ENCODE measurements at places on chromosomes 5 and 9. TPM values are rescaled to one million over a fixed set of nuclear protein-coding genes. Genes with fewer than 3 reads are reported as not detected.

GEMIN5 gene
- 27.5 TPM for total RNA-seq

DNA sequence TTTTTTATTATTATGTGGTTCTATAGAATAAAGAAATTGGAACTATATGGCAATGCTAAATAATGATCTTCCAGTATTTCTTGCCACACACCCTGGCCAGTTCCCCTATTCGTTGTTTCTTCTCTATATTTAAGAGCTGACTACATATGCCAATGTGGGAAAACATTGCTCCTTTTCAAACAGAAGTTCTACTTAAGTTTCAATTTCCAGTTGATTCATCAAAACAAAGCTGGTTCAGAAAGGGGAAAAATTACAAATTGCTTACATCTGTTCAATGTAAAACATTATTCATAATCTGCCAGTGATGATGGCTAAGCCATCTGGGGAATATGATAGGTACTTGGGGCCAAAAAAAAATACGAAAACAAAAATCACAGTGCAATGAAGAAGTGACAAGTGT, 76.9 kb downstream of the ST8SIA4 start:
- no peak for DNase-seq

DNA sequence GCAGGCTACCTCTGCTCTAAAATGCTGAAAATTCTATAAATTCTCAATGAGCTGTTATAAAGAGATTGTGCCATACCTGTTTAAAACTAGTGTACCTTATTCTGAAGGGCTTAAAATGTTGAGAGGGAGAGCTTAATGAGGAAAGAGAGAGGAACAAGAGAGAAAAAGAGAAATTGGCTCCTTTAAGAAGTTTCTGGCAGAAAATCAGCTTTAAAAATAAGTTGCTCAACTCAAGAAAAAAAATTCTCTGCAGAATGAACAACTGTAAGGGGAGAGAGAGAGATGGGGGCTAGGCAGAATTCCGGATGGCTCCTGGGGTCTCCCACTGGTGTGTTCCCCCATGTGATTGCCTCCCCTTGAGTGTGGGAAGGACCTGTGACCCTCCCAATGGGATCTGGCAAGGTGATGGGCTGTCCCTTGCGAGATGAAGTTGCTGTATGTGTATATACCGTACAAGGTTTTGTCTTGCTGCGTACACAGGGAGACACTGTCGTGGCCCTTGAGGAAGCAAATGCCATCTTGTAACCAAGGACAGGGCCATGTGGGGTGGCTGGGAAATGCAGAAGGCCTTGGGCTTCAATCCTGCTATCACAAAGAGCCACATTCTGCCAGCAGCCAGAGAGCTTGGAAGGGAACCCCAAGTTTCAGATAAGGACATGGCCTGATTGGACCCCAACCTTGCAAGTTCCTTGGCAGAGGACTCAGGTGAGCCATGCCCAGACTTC, 64.3 kb upstream of the S1PR3 start:
- no peak for DNase-seq

GRM6 gene
- not detected for total RNA-seq

DNA sequence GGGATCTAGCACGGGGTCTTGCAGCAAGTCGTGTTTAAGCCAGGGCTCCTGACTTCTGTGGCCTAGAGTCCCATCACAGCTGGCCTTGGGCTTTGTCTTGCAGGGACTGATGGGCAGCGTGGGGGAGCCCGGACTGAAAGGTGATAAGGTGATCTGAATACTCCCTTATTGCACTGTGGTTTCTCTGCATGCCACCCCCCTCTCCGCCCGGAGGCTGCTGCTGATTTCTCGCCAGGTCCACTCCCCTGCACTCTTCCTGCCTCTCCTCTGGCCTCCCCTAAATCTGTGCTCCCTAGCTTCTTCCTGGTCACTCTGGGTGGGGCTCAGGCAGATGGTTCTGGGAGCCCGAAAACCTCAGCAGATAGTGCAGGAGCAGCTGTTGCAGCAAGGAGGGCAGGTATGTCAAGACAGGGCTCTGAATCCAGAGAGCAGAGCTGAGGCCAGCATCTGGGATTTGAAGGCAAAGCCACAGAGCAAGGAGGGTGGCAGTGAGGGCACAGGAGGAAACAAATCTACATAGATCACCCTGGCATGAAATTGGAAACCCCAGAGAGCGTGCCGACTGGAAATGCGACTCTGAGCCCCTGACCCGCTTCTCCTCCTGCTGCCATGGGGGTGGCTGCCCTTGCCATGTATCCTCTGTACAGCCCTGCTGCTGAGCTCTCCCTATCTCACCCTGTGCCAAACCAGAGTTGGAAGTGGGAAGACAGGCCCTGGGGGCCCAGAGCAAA, 76.5 kb downstream of the COL27A1 start:
- no peak for DNase-seq

N4BP3 gene
- under 0.01 TPM for total RNA-seq

GRCh38 chr5:97918620-97919019, 735.6 kb upstream of the RIOK2 start:
- DNase-seq: no peak

SLC22A4 gene
- total RNA-seq: 2.8 TPM

OMD gene
- total RNA-seq: not detected

DNA sequence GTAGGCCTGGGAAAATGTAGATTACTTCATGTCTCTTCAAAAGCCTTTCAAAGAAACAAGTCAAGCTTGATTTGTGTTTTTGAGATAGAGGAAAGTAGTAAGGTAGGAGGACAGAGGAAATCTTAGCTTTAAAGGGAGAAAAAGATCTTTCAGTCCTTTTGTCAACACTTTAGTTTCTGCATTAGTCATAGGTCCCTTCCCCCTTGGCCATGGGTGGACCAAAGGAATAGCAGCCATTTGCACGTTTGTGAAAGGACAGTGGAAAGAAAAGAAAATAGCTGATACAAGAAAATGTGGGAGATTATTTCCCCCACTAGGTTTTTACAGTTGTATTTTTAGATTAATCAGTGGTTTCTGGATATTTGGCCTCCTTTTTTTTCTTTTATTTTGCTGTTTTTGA, 121.9 kb upstream of the GRHPR start:
- DNase-seq: peak; percentile 49

GRCh38 chr5:132762246-132763000, 14.6 kb downstream of the SEPTIN8 start:
- DNase-seq: no peak

DNA sequence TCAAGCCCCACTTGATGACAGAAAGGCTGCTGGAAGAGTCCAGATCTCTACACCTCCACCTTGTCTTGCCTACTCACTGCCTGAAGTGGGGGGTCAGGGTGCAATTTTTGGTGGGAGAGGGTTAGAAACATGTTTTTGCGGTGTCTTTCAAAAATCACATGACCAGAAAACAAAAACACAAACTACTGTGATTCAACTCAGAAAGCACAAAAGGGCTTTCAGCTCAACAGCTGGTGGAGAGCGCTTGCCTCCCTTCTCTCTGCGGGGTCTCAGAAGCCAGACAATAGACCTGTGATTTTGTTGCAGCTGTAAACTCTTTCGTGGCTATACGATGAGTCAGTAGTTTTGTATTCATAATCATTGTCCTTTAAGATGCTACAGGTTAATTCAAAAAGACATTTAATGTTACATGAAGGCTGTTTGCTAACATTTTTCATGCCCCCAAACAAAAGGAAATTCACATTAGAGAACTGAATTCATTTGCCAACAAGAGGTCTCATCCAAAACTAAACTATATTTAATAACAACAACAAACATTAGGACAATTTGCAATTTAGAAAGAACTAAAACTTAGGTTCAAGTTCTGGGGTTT, 172.6 kb upstream of the RAI14 start:
- DNase-seq: no peak

DNA sequence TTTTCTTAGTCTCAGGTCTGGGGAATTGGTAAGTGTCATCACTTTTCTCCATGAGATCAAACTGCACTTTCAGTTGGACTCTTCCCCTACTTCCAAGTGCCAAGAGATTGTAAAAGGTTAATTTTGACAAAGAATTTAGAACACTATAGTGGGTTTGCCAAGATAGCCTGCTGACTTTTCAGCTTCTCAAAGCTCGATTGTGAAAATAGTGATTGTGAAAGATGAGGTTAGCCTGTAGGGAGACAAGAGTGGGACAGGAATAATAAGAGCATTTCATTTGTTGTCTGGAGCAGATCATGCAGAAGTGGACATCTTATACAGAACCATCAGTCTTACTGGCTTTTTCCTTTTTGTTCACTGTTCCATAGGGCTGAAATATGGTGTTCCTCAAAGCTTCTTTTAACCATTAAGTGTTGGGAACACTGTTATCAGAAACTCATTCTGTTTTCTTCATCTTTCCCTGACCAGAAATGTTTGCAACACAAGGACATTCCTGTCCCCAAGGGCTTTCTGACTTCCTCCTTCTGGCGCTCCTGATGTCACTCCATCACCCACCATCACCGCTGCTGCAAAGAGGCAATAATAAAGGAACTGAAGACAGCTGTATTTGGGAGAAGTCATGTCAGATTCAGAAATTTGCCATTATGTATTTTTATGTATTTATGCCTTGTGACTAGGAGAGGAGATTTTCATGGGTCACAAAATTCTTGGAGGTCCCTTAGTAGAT, 11.6 kb upstream of the SPTAN1 start:
- DNase-seq: no peak

GRCh38 chr9:107222020-107222522, 61.0 kb upstream of the RAD23B start:
- DNase-seq: peak; percentile 79

DNA sequence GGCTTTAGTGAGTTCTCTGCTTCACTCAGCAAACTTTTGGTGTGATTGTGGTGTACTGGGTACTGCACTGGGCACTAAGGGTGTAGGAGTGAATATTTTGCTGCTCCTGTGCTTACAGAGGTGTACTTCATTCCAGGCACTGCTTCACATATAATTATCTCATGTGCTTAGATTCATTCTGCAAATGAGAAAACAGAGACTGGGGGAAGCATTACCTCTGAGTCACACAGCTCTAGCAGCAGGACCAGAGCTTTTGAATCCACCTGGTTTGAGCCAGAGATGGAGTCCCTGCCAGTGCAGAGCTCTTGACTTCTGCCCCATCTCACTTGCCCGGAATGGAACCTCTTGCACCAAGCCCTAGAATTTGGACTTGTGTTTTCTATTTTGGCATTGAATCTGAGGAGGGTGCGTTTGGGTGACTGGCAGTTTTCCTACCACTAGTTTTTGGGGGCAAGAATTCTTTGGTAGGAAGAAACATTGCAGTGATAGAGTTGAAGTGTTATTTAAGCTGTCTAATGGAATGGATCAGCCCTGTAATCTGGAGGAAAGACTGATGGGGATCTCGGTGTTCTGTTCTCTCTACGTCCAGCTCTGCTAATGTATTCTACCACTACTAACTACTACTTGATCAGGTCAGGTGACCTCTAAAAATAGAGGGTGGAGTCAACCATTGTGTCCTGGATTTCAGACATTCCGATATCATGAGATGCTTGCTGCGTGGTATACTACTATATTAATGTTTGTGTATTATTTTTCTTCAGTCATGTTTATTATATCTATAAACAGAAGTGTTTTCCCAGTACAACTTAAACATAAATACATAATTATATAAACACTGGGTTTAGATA, 2.5 kb downstream of the ARHGAP26 start:
- no peak for DNase-seq

DMRT3 gene
- total RNA-seq: not detected

DNA sequence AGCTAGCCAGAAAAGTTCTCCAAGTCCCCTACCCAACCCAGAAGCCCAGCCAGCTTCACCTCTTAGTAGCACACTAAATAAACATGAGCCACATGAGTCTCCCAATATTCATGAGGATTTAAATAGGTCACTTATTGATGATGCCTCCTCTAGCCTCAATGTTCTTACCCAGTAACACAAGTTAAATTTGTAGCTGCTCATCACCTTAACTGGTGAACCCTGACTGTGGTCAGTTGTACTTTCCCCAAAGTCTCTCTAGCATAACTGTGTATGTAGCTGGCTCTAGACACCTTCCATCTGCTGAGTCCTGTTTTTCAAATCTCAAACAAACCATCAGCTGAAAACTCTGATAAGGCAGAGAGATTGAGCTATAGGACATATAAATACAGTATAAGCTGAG, 100.3 kb upstream of the ELAVL2 start:
- DNase-seq: no peak

TMEFF1 gene
- total RNA-seq: 0.90 TPM

- no peak for DNase-seq
Measured at GRCh38 chr5:54655761-54656160, 138.2 kb downstream of the SNX18 start.

GRCh38 chr5:56152437-56152836, 80.7 kb downstream of the ANKRD55 start:
- DNase-seq: no peak

Data from IMR-90 (cell line).